ENCODE measurements at places on chromosomes 1 and 21.

DNA sequence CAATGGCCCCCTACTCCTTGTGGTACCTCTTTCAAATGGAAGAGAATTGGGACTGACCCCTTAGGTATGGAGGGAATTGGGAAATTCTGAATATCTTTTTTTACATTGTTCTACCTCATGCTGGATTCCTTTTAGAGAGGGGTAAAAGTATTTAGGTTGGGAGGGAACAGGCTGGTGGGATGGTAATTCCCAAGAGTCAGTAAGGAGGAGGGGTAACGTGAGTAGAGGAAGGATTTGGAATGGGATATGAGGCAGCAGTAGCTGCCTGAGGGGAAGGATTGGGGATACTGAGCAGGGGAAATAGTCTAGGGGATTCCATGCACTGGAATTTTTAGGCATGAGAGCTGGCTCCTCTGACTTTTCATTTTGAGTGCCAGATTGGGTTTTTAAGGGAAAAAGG, 3.8 kb upstream of the AADACL3 start:
- no peak for DNase-seq

DNA sequence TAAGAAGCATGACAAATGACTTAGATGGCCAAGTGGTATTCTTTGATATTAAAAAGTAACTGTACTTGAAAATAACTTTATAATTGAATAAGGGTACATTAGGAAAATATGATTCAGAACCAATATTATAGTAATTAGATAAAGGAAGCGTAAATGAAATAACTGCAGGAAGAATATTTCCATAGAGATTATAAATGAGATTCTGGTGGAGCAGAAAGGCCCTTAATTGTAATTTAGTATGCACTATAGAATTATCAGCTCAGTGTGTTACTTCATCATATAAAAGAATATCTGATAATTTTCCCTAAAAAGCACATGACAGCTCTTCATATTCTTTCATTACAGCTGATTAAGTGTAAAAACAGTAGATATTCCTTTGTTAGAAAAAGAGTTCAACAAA, 171.7 kb downstream of the PIGK start:
- DNase-seq = no peak

DNA sequence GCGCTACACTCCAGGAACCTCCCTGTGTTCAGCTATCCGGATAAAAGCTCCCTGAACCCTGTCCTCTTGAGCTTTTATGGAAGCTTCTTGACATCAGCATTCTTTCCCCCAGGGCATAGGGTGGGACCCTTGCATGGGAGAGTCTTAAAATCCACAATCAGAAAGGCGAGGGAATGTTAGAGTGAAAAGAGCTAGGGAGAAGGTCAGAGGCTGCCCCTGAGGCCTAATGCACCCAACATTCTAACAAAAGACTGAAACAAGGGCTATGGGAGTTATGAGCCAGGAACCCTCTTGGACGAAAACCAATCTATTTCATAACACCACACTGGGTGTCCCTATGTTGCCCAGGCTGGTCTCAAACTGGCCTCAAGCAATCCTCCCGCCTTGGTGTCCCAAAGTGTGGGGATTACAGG, 36.7 kb downstream of the NEK2 start:
- no peak for DNase-seq

DNA sequence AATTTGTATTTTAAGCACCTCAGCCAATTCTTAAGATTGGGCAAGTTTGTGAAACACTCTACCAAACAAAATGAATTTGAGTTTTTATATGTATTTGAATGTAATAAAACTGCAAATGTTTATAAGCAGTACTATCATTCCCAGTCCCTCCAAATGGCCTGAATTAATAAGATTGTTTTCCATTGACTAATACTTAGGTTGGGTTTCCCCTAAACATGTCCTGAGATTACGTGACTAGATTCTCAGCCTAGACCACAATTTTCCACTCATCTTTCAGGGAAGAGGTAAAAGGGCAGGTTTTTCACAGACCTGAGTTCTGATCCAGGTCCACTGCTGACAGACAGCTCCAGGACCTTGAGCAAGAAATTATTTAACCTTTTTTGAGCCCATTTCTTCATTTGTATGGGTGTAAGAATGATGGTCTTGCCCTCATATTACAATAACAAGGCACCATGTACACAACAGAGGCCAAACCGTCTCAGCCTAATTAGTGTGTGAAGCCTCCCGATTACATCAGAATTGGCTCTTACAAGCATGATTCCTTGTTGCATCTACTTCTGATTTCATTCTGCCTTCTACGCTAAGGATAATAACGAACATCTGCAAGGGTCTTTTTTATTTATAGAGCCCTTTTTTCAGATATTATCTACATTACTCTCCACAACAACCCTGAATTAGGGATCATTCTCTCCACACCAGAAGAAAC, 51.2 kb downstream of the BEND5 start:
- no peak for DNase-seq

DNA sequence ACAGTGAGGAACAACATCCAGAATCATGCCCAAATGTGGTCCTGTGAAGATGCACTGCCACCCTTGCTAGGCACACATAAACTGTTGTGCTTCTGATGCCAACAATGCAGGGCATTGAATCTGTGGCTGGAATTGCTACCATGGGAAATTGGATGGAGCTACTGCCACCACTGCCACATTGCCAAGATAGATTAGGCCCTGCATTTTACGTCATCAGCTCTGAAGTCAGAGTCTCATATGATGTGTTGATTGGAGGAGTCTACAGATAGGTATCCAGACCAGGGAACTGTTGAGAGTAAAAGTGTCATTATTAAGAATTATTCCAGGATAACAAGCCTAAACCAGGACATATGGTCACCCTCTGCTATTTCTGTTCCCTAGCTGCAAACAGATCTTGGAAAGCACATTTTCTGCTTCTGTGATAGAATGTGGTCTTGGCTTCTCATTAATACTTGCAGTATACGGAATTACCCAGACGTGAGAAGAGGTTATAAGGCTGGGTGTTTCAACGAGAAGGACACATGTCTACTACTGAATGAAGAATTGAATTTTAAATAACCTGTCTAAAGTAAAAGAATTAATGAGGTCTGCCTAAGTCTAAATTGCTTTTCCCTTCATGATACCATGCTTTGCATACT, 106.6 kb downstream of the TNNI3K start:
- no peak for DNase-seq

- DNase-seq = no peak
These were observed 298.8 kb downstream of the TGFB2 start for GRCh38 chr1:218643926-218644325.

DNA sequence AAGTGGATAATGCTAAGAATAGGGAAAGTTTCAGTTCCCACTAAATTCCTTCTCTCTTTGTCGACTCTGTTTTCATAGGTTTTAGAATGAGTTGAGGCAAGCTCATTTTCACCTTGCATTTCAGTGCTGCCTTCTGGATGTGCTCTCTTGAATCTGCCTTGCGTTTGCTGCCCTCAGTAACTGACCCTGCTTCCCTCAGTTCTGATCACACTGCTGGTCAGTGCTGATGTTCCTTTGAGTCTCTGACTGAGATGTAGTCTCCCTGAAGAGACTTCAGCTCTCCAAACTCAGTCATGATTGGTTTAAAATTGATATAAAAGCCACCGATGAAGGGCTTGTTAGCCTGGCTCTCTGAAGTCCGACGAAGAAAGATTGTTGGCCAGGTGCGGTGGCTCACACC, 25.2 kb upstream of the HMGN1 start:
- DNase-seq = no peak

- no peak for DNase-seq
These were observed 27.2 kb downstream of the SYT2 start for GRCh38 chr1:202683029-202683428.

GRCh38 chr1:108897865-108898720, 21.3 kb downstream of the GPSM2 start:
- peak; percentile 61 for DNase-seq

DNA sequence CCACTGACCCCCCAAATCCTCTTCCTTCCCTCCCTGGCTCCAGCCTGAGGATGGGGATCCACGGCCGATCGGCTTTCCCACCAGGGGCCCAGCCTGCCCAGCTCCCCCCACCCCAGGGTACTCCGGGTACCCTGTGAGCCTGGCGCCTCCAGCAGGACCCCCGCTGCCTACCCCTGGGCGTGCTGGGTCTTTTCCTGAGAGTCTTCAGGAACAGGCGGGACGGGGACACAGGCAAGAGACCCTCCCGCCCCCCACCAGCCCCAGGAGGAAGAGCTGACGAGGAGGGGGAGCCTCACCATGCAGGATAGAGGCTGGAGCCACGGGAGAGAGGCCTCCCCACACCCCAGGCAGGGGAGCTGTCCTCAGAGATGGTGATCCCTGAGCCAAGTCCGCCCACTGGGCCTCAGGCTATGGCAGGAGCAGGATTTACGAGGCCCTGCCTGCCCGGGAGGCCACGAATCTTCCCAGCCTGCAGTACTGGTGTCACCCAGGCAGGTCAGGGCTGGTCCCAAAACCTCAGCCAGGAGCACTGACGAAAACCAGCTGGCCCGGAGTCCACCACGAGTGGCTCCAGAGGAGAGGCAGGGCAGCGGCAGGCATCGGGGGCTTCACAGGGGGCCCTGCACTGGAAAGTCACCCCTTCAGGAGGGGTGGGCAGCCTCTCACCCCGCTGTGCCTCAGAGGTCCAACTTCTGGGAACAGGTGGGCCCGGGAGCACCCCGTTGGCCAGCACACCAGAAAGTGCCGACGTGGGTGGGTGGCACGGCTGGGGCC, 58.0 kb downstream of the MEGF6 start:
- no peak for DNase-seq

GRCh38 chr1:229170778-229171505, 100.0 kb upstream of the RAB4A start:
- DNase-seq = no peak

DNA sequence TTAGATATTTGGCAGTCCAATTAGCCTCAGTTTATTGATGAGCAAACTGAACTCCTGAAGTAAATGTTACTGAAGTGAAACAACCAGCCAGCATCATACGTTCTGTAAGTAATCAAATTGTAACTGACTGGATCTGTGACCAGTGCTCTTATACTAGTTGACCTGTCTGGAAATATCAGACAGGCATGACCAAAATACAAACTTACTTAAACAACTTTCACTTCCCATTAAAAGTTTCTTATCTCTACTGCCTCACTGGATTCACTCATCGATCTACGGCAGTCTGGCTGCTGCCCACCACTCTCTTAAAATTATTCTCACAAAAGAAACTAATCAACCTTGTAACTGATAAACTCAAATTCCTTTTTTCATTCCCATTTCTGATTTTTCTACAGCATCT, 56.4 kb downstream of the WDR3 start:
- no peak for DNase-seq

DNA sequence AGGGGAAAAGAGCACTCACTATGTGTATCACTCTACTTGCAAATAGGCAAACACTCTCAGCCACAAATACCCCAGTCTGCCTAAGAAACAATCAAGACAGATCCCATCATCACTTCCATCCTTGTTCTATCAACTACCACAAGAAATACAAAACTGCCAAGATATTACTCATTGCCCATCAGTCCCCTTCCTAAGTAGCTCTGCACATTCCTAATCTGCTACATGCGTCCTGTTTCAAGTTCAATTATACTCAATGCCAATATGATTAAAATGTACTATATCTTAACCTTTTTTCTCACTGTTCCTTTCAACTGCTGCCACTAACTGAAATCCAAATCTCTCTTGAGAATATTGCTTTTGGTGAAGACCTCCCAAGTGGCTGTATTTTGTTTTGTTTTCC, 1688.4 kb downstream of the PLA2G4A start:
- DNase-seq = no peak

DNA sequence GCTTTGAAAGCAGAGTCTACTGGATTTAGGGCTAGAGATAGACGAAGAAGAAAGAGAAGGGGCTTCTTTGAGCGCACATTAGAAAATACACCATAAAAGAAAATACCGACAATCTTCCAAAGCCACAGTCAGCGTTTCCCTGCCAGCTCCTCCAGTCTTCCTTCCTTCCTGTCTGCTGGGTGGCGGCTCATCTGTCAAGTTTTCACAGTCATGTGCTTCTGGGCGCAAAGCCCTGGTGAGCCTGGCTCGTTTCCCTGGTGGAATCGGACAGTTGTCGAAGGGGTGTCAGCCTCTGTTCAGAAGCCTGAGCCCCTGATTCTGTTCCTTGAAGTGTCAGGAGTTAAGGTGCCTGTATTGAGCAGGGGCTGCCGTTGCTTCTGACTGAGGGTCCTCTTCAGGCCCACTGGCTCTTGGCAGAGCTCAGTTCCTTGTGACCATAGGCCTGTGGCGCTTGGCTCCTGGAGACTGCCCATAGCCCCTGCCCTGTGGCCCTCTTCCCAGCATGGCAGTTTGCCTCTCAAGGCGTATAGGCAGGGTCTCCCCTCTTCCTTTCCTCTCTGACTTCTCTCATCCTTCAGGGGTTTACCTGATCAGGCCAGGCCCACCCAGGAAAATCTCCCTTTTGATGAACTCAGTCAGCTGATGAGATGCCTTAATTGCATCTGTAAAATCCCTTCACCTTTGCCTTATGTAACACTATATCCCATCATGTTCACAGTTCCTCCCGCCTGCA, 58.6 kb downstream of the ADARB1 start:
- no peak for DNase-seq

- no peak for DNase-seq
These were observed 208.0 kb upstream of the DEPDC1 start for GRCh38 chr1:68704800-68705443.

DNA sequence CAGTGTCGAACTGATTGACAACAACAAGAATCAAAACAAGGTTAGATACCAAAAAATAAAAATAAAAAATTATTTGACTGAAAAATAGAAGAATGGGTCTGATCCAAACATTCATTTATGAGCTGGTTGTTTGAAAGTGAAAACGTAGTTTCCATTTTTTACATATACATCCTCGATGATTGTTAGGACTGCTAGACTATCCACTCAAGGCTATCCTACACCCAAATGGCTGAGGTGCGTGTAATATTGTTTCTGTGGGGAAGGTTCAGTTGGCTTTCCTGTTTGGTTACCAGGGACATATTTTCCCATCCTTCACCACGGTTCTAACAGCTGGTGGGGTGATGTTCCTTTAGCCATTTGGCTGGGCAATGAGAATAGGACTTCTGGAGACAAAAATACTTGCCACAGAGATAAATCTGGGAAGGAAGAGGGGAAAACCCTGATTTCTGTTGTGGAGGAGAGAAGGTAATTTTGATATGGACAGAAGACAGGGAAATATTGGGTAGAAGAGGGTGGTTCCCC, 66.3 kb downstream of the MAP3K7CL start:
- no peak for DNase-seq

- DNase-seq = no peak
These were observed 75.3 kb downstream of the KCNK1 start for GRCh38 chr1:233689017-233689747.

- no peak for DNase-seq
These were observed 47.1 kb upstream of the COL6A2 start for GRCh38 chr21:46050668-46051378.

- no peak for DNase-seq
These were observed 16.8 kb upstream of the INTS3 start for GRCh38 chr1:153711026-153711425.

DNA sequence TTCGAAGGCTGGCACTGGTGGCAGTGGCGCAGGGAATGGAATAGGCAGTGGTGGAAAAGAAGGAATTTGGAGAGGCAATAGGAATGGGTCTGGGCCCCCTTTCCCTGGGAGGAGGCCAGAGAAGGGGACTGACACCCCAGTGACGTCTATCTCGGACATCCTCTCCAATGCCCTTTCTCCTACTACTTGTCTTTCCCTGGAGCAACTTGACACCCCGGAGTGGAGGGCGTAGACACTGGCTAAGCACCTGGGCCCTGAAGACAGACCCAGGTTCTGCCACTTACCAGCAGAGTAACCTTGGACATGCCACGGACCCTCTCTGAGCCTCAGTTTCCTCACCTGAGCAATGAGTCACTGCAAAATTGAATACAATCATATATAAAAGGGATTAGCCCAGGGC, 86.8 kb downstream of the CAMK2N1 start:
- DNase-seq = no peak

GRCh38 chr1:111743679-111744101, 4.5 kb upstream of the INKA2 start:
- no peak for DNase-seq
